Esophagus mucosa (tissue), 1 donor: ENCODE measurements at places on chromosomes 1 and 21. TPM values are rescaled to one million over a fixed set of nuclear protein-coding genes. Genes with fewer than 3 reads are reported as not detected.

TRABD2B gene
- 0.64 TPM for total RNA-seq

ANKRD34A gene
- total RNA-seq, result 0.12 TPM

PTGFRN gene
- 55.1 TPM for total RNA-seq

C1orf115 gene
- total RNA-seq, result 2.5 TPM
